T-helper 17 cell (primary cell): ENCODE measurements at places on chromosomes 1 and 21.

DNA sequence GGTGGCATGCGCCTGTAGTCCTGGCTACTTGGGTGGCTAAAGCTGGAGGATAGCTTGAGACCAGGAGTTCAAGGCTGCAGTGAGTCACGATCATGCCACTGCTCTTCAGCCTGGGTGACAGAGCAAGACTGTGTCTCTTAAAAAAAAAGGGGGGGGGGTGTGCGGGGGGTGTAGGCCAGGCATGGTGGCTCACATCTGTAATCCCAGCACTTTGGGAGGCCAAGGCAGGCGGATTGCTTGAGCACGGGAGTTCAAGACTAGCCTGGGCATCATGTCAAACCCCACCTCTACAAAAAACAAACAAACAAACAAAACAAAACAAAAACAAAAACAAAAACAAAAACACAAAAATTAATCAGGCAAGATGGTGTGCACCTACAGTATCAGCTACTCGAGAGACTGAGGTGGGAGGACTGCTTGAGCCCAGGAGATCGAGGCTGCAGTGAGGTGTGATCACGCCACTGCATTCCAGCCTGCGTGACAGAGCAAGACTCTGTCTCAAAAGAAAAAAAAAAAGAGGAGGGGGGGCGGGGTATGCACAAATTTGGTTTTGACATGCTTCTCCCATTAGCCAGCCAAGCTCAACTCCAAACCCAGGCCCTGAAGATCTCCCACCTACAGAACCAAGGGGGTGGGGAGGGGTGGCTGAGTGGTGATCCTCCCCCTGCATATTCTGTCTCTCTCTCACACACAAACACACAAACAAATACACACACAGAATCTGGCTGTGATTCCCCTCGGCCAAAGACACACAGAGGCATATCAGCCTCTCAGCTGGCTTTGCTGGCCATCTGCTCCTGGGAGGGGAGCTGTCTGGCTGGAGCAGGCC lies 3.1 kb downstream of the PTAFR start:
- no peak for DNase-seq

DNA sequence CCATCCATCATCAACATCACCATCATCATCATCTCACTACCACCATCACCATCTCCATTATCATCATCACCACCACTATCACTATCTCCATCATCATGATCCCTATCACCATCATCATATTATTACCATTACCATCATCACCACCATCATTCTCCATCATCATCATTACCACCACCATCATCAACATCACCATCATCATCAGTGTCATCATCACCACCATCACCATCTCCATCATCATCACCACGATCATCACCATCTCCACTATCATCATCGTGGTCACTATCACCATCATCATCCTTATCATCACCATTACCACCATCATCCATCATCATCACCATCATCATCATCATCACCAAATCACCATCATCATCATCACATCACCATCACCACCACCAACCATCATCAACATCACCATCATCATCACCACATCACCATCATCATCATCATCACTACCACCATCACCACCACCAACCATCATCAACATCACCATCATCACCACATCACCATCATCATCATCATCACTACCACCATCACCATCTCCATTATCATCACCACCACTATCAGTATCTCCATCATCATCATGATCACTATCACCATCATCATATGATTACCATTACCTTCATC lies 202.1 kb upstream of the VAMP3 start:
- no peak for DNase-seq

DNA sequence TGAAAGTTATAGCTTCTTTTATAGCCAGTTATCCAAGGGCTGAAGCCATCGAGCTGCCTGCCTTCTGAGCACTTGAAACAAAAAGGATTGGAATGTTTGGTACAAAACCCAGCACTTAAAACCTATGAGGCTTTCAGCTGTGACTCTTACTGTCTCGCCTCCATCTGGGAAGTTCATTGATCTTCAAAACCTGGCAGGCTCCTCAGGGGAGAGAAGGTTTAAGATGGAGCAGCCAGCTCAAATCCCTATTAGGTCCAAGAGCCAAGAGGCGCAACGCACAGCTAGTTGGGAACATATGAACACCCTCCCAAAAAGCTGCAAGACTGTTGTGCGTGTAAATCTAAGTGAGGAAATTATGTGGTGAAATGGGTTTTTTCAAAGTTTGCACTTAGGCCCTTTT lies 33.4 kb downstream of the BACE2 start:
- no peak for DNase-seq

DNA sequence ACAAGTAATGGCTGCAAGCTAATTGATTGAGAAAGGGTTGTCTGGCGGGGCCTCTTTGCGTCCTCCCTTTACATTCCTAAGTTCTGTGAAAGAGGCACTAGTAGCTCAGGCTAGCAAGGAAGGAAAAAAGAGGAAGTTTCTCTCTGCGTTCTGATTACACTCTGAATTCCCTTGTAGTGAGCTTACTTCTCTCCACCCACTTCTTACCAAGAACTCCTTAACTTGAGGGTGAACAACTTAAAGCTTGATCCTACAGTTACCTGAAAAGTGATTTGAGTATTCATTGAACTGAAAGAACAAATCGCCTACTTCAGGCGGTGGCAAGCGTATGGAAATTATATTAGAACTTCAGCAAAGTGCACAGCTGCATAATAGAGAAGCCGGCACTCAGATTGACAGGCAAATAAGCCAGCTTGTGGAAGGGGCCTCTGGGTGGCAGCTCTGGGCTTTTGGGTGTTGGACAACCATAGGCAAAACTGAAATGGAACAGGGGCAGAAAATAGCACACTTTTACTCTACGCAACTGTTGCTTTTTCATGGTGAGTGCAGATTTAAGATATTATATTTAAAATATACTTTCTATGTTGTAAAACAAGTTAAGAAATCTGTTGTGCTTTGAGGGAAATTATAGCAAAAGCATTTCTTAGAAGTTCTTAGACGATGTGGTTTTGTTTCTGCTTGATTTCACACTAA lies 464.5 kb downstream of the USP25 start:
- DNase-seq: no peak

GRCh38 chr21:33884376-33885171 lies 31.0 kb downstream of the ATP5PO start:
- no peak for DNase-seq

- DNase-seq: no peak
Measured at GRCh38 chr1:2449636-2450454, 26.2 kb upstream of the PLCH2 start.

DNA sequence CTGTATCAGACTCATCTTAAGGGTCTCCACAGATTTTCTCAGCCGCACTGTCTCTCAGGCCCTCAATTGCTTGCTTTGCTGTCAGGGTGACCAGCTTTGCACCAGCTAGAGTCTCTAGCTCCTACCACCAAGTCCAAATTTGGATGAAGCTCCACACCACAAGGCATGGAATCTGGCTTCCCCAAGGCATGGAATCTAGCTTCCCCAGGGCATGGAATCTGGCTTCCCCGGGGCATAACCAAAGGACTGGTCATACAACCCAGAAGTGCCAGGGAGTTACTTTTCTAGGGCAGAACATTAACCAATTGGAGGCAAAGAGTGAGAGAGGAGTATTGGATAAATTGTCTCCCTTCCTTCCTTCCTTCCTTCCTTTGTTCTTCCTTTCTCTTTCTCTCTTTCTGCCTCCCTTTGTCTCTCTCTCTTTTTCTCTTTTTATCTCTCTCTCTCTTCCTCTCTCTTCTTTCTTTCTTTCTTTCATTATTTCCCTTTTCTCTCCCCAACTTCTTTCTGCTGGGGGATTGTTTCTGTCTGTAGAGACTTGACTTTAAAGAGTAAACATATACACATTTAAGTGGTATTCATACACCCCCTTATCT lies 76.9 kb upstream of the HAO2 start:
- no peak for DNase-seq

DNA sequence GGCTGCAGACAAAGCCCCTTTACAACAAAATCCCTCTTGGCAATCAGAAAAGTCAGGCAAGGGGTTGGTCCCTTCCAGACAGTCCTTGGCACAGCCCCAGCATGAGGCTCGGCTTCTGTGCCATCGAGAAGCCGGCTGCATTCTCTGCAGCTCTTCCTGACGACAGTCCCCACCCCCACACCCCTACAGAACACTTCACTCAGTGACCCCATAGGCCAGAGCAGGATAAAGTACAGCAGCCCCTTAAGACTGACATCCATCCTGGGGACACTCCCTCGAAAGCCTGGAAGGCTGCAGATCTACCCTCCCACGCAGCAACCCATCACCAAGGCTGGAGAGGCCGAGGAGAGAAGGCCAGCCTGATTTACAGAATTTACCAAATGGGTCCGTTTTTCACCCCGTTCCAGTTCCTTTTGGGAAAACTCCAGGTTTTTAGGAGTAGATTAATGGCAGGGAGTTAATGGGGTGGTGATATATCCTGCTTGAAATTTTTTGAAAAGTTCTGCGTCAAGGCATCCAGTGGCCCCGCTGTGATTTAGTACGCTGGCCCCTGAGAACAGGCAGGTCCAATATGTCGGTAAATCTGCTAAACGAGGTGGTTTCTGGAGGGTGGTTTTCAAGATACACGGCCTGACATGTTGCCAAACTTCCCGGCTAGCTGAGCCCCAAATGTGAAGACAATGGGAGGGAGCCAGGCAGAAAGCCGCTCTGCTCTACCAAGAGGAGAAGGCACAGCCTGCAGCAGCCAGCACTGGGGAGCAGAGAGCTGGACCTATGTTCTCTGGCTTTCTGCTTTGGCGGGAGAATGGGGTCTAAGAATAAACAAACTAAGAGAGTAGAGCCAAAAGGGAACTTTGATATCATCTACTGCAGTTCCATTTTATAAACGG lies 81.7 kb downstream of the SSBP3 start:
- DNase-seq: no peak

DNA sequence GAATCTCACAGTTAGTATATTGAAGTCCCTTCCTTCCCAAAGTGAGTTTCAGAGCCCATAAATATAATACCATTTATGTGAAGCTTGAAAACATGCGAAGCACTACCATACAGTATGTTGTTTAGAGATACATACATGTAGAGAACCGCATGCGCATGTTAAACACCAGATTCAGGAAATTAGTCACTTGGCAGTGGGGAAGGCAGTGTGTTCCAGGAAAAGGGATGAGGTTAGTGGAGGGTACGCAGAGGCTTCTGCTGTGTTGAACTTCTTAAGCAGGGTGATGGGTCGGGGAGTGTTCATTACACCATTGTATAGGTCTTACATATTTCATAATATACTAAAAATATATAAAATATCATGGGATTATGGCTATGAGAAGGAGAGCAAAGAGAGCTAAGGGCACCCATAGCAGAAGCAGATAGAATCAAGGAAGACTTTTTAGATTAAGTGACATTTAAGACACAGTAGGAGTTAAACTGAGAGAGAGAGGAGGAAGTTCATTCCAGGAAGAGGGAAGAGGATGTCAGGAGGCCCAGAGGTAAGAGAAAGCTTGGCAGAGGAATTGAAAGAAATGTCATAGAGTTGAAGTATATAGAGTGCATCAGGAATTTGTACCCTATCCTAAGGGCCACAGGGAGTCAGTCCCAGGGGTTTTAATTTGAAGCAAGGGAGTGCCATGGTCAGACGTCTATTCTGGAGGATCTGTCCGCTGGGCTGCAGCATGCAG lies 43.5 kb upstream of the SARS1 start:
- no peak for DNase-seq

DNA sequence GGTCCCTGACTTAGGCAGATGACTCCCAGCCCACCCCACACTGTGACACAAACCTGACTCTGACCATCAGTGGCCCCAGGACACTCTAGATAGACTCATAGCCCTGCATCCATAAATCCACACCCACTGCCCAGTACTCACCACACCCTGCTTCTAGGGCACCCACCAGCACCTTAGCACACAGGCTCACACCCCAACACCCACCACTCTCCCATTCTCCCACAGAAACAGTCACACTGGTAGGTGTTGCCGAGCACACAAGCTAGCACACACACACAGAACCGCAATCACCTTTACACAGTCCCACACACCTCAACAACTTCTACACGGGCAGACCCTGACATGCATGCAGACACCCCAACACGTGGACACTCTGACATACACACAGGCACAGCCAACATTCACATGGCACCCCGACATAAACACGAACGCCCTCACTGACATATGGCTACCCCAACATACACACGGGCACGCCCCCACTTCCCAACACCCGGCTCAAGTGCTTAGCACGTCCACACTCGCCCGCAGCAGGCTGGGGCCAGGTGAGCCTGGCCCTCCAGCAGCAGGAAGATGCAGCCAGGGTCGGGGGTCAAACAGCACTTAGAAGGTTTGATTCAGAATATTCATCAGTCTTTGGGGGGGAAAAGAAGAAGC lies 105.5 kb upstream of the TARDBP start:
- DNase-seq: no peak
